ENCODE measurements at places on chromosomes 7 and 10.

DNA sequence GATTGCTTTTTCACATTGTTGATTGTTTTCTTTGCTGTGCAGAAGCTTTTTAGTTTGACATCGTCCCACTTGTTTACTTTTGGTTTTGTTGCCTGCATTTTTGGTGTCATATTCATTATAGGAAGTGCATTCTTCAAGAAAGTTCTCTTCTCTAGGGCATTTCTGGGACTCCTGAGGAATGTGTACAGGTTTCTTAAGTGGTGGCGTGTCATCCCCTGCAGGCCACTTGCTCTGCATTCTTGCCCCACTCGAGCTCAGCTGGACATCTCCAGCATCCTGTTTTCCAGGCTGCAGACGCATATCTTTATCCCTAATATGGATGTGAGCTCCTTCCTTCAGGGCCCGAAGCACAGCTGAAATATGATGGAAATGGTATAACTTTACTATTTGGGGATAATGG is 255.6 kb upstream of the HABP2 start:
- DNase-seq: no peak

DNA sequence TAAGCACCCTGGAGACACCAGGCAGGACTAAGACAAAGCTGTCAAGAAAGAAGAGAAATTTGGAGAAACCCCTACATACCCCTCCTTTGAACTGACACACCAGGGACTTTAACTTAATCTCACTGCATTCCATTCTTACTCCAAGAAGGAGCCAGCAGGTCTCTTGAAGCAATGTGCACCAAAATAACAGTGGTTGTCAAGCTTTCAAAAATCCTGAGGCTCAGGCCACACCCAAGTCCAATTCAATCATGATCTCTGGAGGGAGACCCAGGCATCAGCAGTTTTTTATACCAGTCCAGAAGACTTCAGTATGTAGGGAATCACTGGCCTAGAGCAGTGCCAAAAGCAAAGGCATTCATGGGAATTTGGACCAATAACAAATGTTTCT is 6.8 kb downstream of the SLC25A13 start:
- no peak for DNase-seq

DNA sequence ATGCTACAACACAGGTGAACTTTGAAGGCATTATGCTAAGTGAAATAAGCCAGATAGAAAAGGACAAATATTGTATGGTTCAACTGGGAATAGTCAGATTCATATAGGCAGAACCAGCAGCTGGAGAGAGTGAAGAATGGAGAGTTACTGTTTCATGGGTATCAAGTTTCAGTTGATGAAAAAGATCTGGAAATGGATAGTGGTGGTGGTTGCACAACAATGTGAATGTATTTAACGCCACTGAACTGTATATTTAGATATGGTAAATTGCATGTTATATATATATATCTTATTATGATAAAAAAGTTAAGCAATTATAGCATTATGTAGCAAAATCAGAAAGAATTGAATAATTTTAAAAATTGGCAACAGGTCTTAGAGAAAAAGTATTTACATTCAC is 3.9 kb downstream of the LMBR1 start:
- DNase-seq: no peak

DNA sequence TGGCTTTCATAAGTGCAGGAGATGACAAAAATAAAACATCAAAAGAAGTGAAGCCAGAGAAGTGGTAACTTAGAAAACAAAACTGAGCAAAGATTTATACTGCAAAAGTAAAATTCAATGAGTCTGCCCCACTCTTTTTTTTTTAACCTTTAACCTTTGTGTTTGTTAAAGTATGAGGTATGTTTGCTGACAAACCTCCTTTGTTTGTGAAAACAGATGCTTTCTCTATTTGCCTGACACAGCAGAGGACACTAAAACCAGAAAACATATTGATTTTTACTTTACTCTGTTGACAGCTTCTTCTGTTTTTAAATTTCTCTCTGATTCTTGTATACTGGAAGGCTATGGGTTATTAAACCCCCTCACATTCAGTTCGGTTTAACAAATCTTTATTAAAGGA is 57.6 kb downstream of the SGMS1 start:
- no peak for DNase-seq

DNA sequence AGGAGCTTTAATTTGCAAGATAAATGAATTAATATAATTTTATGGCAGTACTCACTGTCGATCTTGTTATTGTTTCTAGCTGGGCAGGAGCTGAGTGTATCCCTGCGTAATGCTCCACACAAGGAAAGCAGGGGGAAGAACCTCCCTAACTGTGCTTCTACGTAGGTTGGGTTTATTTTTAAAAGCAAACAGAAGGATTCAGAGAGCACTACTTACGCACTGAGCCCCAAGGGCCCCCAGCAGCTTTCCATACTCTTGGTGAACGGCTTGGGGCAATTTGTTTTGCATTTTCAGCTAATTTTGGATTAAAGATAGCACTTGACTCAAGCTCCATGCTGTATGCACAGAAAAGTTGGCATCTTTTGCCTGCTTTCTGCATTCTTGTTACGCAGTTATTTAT is 9.6 kb downstream of the DUSP5 start:
- no peak for DNase-seq

DNA sequence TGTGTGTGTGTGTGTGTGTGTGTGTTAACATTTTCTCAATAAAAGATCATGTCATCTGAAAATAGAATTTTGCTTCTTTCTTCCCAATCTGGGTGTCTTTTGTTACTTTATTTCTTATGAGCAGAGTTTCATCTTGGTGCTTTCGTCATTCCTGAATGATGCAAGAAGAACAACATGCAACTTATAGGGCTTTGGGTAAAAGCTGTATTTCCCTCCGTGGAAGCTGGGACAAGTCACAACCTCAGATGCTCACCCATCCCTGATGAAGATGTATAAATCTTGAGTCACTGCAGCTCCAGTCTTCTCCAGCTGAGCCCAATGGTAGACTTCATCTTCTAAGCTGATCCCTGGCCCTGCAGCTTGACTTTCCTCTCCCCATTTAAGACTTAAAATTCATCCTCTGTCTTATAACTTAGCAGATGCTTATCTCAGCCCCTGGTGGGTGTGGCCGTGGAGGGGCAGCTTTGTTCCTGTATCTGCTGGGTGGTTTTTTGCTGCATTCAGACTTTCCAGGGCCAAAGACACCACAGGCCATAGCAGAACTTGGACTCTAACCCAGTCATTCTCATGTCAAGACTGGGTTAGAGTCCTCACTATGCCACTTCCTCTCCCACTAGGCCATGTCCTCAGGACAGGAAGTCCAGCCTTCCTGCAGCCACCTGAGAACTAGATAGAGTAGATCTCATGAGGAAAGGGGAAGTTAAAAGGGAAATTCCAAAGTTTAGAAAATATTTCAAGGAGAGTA is 356.4 kb downstream of the TNS3 start:
- DNase-seq: no peak

DNA sequence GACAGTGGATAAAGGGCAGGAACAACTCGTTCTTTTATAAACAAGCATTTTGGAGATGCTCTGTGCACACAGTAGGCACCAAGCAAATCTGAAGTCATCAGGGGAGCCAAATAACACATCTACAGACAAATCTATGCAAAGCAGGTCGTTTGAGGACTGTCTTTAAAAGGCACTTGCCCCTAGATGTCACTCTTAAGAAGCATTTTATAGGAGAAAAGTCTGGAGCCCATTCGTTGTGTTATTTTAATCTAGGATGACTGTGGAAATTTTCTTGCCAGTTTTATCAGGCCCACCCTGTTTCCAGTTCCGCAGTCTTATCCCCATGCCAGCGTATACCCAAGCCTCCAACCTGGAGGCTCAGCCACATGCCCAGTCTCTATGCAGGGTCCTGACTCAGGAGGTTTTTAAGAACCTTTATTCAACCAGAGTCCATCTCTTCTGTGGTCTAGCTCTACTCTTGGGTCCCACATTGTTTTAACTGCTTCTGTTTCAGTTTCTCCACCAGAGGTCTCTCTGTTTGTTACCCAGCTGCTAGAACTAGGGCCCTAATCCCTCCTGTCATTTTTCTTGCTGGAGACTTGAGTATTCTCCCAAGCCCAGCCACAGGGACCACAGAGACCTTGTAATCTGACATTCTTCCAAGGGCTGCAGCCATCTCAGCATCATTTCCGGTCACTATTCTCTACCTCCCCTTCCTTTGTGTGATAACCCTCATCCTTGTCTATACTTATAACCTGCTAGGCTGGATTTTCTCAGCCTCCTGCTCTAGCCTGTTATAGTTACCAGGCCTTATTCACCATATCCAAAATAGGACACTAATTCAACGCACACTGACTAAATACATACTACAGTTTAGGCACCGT is 26.7 kb downstream of the PIK3CG start:
- DNase-seq: no peak

DNA sequence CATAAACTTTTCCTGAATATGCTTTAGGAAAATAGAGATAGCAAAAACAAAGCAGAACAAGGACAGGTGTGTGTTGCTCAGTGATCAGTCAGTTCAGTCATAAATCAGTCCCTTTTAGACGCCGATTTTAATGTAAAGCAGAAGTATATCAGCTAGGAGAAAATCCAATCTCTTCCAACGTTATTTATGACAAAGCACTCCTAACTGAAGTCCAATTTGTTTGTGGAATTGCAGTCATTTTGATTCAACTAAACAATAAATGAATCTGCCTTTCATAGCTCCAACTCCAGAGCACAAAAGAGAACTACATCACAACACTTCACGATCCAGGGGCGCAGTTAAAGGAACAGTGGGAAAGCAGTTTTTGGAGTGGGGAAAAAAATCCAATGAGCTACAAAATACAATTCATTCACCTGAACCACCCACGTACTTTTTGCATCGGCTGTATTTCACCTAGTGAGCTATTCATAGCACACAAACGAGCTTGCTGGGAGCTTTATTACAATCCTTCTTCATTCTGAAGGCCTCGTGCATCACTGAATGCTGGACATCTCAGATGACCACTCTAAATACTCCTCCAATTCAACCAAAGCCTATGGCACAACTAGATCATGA is 151.3 kb downstream of the LRRN3 start:
- DNase-seq: no peak

DNA sequence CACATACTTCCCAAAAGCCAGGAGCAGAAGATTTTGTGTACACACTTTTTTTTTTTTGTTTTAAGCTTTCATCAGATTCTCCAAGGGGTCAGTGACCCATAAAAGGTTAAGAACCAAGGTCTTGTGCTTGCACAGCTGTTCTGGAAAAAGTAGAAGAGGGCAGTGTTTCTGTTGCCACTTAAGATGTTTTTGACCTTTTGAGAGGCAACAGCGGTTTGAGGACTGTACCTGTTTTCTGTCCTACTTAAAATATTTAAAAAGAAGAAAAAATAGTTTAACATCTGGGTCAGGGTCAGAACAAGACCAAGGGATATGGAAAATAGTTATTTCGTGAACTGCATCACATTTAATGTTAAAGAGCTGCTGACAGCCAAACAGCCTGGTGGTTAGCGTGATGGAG is 32.9 kb downstream of the AUTS2 start:
- no peak for DNase-seq

GRCh38 chr7:136114966-136115762 is 138.0 kb upstream of the MTPN start:
- peak; percentile 75 for DNase-seq

DNA sequence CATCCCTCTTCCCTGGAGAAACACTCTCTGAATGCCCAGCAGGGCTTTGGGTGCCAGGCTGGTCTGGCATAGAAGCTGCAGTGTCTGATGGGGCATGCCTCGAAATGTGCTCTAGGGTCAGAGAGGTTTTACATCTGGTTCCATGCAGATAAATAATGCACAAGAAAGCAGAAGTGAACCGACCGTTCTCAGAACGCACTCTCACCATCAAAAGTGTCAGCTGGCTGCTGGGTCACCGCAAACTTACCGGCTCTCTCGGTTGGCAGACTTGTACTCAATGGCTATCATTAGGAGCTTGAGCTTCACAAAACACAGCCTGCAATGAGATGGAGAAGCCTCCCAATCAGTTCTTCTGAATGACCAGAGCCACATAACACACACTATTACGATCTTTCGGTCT is 610.0 kb downstream of the KCNMA1 start:
- no peak for DNase-seq

DNA sequence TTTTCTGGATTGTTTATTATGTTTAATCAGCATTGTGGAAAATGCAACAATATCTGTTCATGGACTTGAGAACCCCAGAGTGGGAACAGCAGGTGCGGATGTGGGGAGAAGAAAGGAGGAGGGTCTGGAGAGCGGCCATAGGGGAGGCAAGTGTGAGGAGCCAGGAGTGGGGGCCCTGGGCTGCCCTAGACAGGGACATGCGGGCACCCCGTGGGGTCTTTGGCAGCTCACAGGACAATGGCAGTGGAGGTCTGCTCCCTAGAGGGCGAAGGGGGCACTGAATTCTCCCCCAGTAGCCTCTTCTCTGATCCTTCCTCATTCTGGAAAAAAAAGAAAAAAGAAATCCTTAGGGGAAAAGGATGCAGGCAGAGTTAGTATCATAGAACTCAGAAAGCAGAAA is 8.9 kb downstream of the TMEM176B start:
- no peak for DNase-seq

Measured in activated CD4-positive, alpha-beta T cell treated with anti-CD3 and anti-CD28 coated beads for 36 hours (primary cell).